ENCODE measurements at places on chromosomes 2 and 18.

- no peak for DNase-seq
These were observed 135.6 kb downstream of the SMAD2 start for GRCh38 chr18:47794725-47795433.

- DNase-seq = no peak
These were observed 9.9 kb upstream of the NPC1 start for GRCh38 chr18:23596183-23596582.

DNA sequence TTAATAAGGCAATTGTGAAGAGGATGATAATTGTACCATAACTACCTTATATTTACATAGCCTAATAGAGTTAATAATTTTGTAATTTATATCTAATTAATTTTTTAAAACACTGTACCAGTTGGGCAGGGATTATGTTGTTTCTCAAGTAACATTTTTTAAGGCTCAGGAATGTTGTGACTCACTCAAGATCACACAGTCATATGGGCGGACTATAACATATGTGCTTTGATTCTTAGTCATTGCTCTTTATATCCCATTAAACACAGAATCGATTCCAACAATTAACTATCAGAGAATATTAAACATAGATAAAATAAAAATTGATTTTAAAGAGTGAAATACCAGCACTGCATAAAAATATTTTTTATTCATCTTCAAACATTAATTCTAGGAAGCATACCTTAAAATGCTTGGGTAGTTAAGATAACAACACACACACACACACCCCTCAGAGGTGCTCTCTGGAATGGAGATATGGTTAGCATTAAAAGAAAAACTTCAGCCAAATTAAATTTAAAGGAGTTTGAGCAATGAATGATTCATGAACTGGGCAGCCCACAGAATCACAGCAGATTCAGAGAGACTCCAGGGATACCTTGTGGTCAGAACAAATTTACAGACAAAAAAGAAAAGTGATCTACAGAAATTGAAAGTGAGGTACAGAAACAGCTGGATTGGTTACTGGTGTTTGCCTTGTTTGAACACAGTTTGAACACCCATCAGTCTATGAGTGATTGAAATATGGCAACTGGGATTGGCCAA lies 869.4 kb upstream of the ID2 start:
- DNase-seq = no peak

GRCh38 chr2:200943527-200944105 lies 19.8 kb downstream of the ORC2 start:
- DNase-seq = no peak

DNA sequence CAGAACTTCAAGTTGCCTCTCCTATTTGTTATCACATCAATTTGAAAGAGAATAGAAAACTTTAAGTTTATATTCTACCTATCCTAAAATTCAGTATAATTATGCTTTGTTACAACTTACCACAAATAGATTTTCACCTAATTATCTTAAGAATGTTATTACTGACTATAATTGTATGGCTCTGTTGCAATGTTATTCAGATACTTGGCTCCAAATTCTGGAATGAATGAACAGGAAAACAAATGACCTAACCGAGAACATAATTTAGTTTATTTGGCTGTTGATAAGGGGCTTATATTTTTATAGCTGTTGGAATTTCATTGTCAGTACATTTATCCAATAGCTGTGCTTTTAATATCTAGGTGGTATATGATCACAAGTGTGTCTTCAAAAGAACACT lies 173.2 kb upstream of the GULP1 start:
- no peak for DNase-seq

DNA sequence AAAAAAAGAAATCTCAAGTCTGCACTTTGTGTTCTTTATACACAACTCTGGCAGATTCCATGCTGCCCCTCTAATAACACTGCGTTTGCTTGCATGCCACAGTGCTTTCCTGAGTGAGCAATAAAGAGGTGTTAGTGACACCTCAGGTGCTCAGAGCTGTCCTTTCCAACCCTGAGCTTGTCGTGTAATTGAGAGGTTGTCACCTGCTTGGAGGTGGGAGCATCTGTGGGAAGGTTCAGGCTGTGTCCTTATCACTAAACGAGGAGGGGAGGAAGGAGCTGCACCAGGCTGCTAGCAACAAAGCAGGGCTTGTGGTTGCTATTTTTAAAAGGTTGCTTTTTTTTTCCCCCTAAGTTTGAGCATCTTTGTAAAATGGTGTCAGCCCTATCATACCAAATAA lies 31.9 kb downstream of the APCDD1 start:
- no peak for DNase-seq

- DNase-seq = no peak
These were observed 131.8 kb downstream of the ZAP70 start for GRCh38 chr2:97845133-97845532.

Measured in tibial nerve (tissue), 4 donors.